Chondrocyte (in vitro differentiated cells): ENCODE measurements at places on chromosomes 4 and X. TPM values are rescaled to one million over a fixed set of nuclear protein-coding genes. Genes with fewer than 3 reads are reported as not detected.
A peak's percentile ranks its signal among the peaks of the same experiment; 100 is the strongest.

DNA sequence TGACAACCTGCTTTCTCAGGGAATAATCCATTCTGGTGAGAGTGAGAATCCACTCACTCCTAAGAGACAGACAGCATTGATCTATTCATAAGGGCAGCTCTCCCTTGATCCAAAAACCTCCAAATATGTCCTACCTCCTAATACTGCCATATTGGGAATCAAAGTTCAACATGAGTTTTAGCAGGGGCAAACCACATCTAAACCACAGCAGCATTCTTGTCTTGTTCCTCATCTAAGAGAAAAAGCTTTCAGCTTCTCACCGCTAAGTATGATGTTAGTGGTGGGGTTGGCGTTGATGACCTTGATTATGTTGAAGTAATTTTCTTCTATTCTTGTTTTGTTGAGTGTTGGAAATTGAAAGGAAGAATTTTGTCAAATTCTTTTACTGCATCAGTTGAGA lies 69.6 kb downstream of the SERTM2 start:
- DNase-seq, result no peak

DNA sequence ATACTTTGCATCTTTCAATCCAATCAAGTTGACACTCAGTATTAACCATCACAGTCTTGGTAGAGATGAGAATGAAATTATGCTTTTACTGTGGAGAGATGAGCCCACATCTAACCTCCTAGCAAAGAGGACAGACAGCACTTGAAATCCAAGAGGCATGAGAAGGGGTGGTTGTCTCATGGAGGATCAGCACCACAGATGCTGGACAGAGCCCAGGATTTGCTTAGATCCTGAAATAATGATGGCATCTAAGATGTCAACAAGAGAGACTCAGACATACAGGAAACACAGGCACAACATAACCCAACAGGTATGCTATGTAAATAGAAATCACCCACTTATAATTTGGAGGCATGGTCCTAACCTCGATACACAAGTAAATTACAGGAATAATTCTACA lies 74.3 kb upstream of the VCX2 start:
- no peak for DNase-seq

The CXorf51B gene
- not detected in 3 replicates for total RNA-seq

GRCh38 chr4:151641983-151642382 lies 118.8 kb downstream of the GATB start:
- DNase-seq, result no peak

DNA sequence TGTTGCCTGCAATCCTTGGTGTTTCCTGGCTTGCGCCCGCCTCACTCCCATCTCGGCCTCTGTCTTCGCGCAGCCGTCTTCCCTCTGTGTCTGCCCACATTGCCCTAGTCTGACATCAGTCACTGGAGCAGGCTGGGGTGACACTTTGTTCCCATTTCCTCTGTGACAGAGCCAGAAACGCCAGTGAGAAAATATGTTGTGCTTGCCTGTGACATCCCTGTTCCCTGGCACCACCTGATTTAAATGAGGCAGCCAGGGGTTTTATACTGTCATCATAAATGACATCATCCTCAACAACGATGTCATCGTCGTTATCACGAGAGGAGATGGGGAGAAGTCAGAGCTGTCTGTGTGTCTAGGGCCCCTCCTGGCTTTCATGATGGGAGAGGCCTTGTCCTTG lies 29.1 kb downstream of the ZNF185 start:
- DNase-seq, result peak; percentile 49

GRCh38 chr4:88957570-88957969 lies 99.4 kb downstream of the FAM13A start:
- DNase-seq, result no peak

The BTC gene
- total RNA-seq, result 0.33 to 0.41 TPM (median 0.40 TPM) in 3 replicates

DNA sequence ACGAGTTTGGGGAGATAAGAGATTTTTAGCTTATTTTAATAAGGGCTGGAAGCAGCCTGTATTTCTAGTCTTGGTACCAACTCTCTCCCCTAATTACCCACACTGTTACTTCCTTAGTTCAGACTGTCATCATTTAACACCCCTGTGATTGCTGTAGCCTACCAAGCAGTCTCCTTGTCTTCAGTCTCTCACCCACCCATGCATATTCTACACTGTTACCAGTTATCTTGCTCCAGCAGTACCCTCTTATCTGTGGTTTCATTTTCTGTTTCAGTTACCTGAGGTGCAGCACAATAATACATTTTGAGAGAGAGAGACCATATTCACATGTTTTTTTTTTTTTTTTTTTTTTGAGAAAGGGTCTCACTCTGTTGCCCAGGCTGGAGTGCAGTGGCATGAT lies 80.2 kb downstream of the DIAPH2 start:
- no peak for DNase-seq

DNA sequence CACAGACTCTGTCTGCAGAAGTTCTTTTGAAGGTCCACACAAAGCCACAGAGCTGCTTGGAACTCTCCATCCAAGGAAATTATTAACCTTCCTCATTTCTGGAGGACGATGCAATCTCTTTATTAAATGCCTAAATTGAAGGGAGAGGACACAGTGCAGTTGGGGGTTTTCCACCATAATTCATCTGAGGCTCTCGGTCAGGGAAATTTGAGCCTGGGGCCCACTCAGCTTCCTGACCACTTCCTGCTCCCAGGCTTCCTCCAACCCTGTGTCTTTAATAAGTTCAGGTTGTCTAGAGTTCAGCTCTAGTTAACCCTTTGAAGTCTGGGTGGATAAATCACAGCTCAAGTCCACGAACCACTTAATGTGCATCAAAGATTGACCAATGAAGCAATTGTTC lies 58.5 kb downstream of the PRPS1 start:
- no peak for DNase-seq

The PNMA3 gene
- total RNA-seq, result 0.12 to 0.67 TPM (median 0.67 TPM) in 3 replicates

DNA sequence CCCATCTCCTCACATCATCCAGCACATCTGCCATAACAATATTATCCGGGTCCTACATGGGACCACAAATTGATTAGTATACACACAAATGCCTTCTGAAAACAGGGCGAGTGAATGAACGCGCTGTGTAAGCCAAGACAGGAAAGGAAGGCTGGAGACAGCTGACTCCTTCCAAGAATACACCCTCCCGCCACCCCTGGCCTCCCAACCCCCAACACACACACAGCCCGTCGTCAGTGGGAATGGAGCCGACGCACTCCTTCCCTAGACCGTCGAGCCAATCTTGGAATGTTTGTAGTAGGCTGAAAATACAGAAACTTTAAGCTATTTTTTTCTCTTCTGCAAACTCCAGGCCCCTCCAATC lies 319 bp upstream of the MAGEH1 start:
- no peak for DNase-seq

DNA sequence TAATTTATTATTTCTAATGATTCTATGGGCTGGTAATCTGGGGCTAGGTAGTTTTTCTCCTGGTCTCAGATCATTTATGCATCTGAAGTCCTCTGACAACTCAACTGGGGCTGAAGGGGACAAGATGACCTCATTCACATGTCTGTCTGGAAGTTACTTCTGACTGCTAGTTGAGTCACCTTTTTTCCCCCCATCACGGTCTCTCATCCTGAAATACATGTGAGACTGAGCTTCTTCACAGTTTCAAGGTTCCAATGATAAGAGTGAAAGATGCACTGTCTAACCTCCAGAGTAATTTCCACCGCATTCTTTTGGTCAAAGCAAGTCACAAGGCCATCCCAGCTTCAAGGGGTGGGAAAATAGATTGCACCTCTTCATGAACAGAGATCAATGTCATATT lies 356.7 kb upstream of the RPS6KA3 start:
- DNase-seq, result no peak

- DNase-seq, result no peak
Observed at GRCh38 chrX:29903360-29903759, 312.0 kb upstream of the MAGEB2 start.

The TEX13D gene
- not detected in 3 replicates for total RNA-seq

DNA sequence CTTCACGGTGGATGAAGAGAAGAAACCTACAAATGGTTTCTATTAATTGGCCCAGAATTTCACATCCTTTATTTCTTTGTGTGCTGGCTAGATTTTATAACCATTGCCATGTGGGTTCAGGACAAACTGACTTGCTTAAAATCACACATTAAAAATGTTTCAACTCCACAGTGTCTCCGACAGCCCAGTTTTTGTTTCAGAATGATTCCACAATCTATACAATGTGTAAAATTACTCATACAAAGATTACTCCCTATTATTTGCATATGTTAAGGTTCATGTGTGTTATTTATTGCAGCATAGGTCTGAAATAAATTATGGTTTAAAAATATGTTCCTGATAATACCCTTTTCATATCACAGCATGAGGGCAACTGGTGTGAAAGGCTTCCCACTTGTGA lies 20.6 kb downstream of the DCHS2 start:
- DNase-seq, result no peak

DNA sequence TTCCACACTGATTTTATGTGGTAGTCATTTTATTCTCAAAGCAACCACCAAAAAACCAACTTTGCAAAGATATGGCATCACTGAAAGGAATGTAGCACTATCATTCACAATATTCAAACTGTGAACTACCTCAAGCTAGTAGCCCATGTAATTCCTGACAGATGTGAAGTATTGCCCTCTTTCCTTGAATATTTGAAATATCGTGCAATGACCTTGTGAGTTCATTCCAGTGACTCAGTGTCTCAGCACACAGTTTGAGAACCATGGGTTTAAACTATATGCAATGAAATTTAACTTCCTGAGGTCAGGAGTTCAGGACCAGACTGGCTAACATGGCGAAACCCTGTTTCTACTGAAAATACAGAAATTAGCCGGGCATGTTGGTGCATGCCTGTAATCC lies 20.9 kb upstream of the IQCM start:
- no peak for DNase-seq

DNA sequence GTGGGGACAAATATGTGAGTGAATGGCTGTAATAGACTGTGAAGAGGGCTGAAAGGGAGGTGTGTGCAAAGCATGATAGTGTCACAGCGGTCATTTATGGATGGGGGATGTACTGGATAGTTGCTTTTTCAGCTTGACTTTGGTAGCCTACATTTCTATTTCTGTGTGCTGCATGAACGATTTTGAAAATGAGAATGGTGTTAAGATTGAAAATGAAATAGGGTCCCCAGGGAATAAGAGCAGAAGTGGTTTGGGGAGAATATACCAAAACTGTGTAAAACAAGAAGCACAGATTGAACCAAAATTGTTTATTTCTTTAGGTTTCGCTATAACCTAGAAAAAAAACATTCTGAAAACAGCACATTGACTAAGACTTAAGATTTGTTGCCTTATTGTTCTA lies 58.8 kb upstream of the CLNK start:
- no peak for DNase-seq

The HTN3 gene
- not detected in 3 replicates for total RNA-seq
